Esophagus squamous epithelium (tissue), 5 donors: ENCODE measurements at places on chromosomes 12 and 14.

DNA sequence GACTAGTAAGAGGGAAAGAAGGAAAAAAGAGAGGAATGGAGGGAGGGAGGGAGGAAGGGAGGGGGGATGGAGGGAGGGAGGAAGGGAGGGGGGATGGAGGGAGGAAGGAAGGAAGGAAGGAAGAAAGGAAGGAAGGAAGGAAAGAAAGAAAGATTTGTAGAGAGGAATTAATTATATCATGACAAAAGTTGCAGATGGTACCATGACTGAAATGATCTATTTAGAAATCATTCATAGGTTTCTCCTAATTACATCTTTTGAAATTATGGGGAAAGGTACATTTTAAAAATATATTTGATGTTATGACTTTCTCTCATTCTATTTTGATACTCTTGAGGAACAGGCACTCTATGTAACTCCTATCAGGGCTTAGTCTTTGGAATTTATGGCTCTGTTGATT lies 236.2 kb upstream of the BTG1 start:
- no peak for DNase-seq

- no peak for DNase-seq
Measured at GRCh38 chr12:78057075-78057474, 226.4 kb downstream of the NAV3 start.

GRCh38 chr12:96321941-96322340 lies 78.3 kb downstream of the CDK17 start:
- no peak for DNase-seq

DNA sequence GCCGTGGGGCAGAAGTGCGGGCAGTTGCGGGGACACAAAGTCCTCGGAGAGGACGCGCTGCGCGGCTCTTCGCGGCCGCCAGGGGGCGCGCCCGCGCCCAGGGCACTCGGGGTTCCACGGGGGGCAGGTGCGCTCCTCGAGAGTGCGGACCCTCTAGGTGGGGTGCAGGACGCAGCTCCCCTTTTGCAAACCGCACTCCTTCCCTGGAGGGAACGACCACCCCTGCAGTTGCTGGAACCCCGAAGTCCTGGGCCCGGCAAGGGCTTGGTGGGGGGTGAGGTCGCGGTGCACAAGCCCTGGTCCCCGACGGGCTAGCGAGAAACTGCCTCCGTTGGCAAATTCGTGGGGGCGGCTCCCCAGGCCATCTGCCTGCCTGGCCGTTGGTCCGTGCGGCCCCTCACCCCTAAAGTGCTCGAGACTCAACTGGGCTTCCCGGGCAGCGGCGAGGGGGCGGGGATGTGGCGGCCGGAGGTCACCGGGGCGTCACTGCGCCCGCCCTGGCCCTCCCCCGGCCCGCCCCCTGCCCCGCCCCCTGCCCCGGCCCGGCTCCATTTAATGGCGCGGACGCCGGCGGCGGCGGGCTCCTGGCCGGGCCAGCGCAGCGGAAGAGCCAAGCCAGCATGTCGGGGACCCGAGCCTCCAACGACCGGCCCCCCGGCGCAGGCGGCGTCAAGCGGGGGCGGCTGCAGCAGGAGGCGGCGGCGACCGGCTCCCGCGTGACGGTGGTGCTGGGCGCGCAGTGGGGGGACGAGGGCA lies at the start of gene ADSS1:
Gene ADSS1 (plus strand): TSS at position 579 of the 756 bp plus-strand sequence. CDS start 42 bp downstream, at position 621.
- DNase-seq: no peak

GRCh38 chr12:26172946-26173552 lies 22.3 kb upstream of the SSPN start:
- no peak for DNase-seq

DNA sequence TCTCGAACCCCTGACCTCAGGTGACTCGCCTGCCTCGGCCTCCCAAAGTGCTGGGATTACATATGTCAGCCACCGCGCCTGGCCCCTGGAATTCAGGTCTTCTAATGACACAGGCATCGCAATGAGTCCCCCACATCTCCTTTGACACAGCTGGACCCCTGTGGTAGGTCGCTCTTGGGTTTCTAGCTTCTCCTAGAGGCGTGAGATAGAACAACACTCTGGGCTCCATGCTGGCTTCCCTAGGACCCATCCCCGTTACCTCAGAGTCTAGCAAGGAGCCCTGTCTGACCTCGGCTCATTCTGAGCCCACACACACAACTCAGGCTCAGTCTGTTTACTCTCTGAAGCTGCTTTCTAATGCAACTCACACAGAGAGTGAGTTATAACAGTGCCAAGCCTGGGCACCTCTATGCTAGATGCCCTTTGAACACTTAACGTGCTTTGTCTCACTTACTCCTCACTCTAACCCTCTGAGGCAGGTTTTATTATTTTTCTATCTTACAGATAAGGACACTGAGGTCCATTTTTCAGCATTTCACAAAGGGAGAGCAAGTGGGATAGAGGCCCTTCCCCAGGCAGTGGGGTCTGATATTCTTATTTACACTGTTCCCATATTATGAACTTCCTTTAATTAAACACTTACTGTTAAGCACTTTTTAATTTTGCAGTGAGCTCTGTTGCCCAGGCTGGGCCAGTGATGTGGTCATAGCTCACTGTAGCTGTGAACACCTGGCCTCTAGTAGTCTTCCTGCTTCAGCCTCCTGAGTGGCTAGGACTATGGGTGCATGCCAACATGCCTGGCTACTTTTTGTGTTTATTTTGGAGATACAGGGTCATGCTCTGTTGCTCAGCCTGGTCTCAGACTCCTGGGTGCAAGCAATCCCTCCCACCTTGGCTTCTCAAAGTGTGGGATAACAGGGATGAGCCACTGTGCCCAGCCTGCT lies 40.6 kb upstream of the RBM19 start:
- no peak for DNase-seq

DNA sequence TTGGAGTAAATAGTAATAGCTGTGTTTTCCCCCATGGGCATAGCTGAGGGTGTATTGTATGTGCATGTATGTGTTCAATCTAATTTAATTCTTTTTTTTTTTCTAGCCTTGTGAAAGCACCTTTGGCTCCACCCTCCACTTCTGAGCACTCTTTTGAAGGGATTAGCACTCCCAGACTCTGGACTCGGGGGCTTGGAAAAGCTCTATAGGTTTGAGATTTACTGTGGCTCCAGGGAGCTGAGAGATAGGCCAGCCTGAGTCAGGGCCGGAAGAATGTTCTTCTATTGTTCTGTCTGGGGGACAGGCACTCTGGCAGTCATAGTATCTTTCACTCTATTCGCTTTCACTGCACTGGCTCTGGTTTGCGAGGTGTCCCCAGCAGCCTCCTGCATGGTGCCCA lies 540.0 kb upstream of the TBX3 start:
- DNase-seq: no peak

DNA sequence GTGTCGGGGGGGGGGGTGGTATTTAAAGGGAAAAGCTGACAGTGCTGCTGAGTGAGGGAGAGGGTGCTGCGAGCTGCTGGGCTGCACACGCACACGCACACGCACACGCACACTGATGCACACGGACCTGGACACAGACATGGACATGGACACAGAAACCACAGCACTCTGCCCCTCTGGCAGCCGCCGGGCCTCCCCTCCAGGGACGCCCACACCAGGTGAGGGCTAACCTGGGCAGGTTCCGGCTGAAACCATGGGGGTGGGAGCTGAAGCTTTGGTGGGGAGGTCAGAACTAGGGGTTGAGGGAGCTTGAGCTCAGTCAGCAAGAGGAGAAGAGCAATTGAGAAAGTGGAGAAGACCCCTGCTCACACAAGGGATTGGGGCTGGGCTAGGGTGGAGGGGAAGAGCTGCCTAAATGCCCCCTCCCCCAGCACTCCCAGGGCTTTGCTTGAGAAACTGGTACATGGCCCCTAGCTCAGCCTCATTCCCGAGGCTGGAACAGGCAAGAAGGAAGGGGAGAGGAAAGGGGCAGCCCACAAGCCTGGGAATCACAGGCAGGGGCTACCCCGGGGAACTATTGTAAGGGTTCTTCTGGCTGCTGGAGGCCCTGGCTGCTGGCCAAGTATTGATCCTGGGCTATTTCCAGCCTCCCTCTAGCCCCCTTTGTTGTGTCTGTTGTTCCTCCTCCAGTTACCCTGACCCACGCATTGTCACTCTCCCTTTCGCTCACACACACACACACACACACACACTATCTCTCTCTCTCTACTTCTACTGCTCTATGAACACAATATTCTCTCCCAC lies at the start of gene REM2:
Gene REM2 (plus strand): TSS at position 50 of the 804 bp plus-strand sequence. CDS start 66 bp downstream, at position 116.
- no peak for DNase-seq

DNA sequence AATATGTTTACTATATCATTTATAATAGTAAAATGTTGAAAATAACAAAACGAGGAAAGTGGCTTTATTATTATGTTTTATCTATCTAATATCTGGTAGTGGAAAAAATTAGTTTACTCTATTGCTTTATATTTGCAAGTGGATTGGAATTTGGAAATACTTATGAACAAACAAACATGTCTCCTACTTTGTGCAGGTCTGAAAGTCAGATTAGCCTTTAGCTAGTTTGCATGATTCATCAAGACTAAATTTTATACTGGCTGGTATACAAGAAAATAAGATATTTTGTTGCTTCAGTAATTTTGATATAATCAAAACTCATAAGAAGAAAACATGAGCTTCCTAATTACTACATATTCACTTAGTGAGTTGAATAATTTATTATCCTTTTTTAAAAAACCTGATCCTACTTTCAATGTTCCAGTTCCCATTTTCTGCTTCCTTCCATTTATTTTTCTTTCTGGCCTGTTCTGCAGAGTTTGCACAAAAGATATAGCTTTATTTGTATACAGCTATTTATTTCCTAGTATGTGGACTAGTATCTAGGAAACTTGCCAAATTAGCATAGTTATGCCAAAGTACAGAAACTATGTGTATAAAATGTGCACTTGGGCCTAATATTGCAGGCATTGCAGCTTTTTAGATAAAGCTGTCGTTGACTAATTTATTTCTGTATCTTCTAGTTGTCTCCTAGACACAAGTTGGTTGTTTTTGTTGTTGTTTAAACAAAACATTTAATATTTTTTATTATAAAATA lies 122.0 kb downstream of the AKAP6 start:
- DNase-seq: no peak

GRCh38 chr12:46830731-46831334 lies 5.0 kb upstream of the SLC38A4 start:
- no peak for DNase-seq

GRCh38 chr14:100674428-100674827 lies 52.3 kb upstream of the DLK1 start:
- DNase-seq: no peak
